AG20443 (cell line): ENCODE measurements at places on chromosomes 13 and 19.

- no peak for DNase-seq
These were observed 4.8 kb downstream of the ISYNA1 start for GRCh38 chr19:18433015-18433691.

- DNase-seq: no peak
These were observed 3.1 kb downstream of the CDX2 start for GRCh38 chr13:27965740-27966640.

GRCh38 chr19:44850641-44851109, 4.6 kb downstream of the NECTIN2 start:
- DNase-seq: no peak

GRCh38 chr13:34897220-34897619, 44.9 kb upstream of the NBEA start:
- DNase-seq: peak; percentile 10

DNA sequence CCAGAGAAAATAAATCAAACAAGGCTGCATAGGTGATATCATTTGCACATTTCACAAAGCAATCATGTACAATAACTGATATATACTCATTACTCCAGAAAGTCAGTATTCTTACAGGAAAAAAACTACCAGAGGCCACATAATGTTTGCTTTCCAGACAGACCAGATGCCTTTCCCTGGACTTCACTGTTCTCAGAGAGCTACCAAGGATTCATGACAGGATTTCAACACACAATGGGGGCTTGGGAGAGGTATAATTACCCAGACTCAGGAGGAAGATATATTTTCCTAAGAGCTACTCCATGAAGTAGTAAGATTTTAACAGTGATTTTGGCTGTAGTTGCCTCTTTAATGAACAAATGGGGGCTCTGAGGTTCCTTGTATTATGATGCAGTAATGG, 110.0 kb downstream of the FOXO1 start:
- DNase-seq: no peak

DNA sequence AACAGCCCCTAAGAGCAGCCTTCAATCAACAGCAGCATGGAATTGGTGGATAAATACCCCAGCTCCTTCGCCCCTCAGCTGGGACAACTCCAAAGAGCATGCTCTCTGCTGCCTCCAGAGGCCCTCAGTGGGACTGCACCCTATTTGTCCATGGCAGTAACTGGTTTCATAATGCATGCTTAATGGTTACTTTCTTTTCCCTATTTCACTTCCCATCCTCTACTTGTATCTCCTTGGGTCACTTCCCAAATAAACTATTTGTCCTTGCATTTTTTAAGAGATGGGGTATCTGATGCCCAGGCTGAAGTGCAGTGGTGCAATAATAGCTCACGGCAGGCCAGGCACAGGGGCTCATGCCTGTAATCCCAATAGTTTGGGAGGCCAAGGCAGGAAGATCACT, 13.5 kb upstream of the TPM4 start:
- DNase-seq: peak; percentile 51

DNA sequence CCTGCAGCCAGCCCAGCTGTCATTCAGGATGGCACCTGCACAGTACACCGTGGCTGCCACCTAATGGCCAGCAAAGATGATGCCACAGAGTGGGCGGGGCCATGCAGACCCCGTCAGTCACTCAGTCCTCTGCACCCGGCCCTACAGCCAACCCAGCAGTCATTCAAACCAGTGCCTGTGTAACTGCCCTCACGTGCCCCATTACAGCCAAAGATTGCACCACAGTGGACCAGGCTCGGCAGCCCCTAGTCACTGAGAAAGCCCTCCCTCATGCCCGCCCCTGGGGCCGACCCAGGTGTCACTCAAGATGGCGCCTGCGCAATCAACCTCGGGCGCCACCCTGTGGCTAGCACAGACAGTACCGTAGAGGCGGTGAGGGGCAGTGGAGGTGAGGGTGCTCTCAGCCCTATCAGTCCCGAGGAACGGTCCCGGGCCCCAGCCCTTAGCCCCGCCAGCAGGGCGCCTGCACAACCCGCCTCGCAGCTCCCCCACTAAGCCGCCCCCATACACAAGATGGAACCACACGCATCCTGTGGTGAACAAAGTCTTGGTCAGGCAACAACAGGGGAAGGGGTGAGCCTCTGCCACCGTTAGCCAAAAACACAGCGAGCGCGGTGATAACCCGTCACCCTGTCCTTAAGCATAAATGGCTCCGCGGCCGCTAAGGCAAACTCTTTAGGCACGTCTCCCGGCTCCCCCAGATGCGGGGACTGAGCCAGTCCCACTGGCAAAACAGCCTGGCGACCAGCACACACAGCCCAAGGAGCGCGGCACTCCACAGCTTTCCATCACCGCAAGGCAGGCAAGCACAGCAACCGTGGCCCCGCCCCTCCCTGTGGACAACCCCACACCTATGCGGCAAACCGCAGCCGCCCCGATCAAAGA, 2.3 kb downstream of the PEG3 start:
- DNase-seq: no peak

- no peak for DNase-seq
These were observed at the start of gene CBLC for GRCh38 chr19:44777715-44778347. Gene CBLC, plus strand, starts transcription at chr19:44777890. Its CDS starts 42 bp downstream, at chr19:44777932.

DNA sequence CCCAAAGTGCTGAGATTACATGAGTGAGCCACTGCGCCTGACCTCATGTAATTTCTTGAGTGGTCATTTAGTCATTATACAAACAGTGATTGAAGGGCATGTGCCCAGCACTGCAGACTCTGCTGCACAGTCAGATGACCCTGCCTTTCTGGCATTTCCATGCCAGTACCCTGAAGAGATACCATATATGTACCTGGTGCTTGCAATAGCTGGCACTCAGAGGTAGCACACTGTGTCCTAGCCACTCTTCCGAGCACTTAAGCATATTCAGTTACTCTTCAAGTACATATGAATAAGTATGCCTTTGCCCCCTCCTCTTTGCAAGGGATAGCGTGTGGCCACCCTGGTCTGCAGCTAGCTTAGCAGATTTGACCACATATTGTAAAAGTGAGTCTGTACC, 15.5 kb downstream of the STX10 start:
- no peak for DNase-seq

GRCh38 chr19:55305983-55306562, 19.1 kb downstream of the TMEM150B start:
- DNase-seq: no peak

DNA sequence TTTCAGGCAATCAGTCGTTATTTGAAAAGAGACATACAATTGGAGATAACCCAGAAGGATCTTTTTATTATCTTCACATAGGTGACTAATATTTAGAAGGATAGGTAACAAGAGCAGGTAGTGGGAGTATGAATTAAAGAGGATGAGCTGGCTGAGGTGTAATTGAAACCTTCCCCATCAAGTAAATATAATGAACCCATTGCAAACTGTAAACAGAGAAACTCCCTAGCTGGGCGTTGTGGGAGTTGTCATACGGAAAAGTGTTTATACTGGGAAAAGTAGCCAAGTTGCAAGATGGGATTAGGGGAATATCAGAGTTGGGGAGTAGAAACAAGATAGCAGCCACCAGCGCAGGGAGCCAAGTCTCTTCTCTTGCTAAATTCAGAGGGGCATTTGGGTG, 448.4 kb downstream of the COG6 start:
- no peak for DNase-seq
